Adrenal gland (tissue), 19 donors: ENCODE measurements at places on chromosomes 5 and 9. TPM values are rescaled to one million over a fixed set of nuclear protein-coding genes. Genes with fewer than 3 reads are reported as not detected.

The FOXD4 gene
- total RNA-seq: 0.46 TPM

DNA sequence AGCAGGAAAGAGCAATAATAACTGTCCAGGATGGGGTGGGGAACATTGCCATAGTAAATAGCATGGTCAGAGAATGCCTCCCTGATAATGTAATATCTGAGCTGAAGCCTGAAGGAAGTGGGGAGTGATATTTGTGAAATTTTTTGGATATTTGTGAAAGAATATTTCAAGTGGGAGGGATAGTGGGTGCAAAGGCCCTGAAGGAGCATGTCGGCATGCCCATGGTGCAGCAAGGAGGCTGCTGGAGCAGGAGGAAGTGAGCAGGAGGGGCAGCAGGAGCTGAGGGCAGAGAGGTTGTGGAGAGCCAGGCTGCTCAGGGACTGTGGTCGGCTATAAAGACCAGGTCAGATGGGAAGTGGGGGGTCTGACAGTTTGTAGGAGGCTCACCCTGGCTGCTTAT is 21.1 kb upstream of the PDE8B start:
- H3K4me1 ChIP-seq: no peaks in the 10 kb centered on the region
- DNase-seq: no peak
- no peaks in the 10 kb centered on the region for H3K27me3 ChIP-seq
- no peak overlapping the region for H3K4me3 ChIP-seq
- H3K36me3 ChIP-seq: no peaks in the 10 kb centered on the region

- H3K36me3 ChIP-seq: no peaks in the 10 kb centered on the region
- no peak overlapping the region for H3K4me3 ChIP-seq
- H3K4me1 ChIP-seq: peaks cover 16% of the 10 kb centered on the region
- H3K27me3 ChIP-seq: no peaks in the 10 kb centered on the region
- no peak overlapping the region for H3K27ac ChIP-seq
Measured at GRCh38 chr5:156476678-156477077, 149.7 kb downstream of the SGCD start.

- no peaks in the 10 kb centered on the region for H3K36me3 ChIP-seq
- peaks cover 19% of the 10 kb centered on the region for H3K4me1 ChIP-seq
- no peak overlapping the region for H3K27ac ChIP-seq
- H3K4me3 ChIP-seq: no peak overlapping the region
- no peaks in the 10 kb centered on the region for H3K27me3 ChIP-seq
- no peak for DNase-seq
Measured at GRCh38 chr5:72379936-72380335, 59.8 kb downstream of the PTCD2 start.

The HSD17B4 gene
- 350 TPM for total RNA-seq

The PCDHB5 gene
- total RNA-seq: 4.9 TPM

- no peaks in the 10 kb centered on the region for H3K4me1 ChIP-seq
- no peaks in the 10 kb centered on the region for H3K36me3 ChIP-seq
- DNase-seq: no peak
- H3K4me3 ChIP-seq: no peak overlapping the region
Measured at GRCh38 chr5:145853781-145854376, 18.7 kb upstream of the PRELID2 start.

DNA sequence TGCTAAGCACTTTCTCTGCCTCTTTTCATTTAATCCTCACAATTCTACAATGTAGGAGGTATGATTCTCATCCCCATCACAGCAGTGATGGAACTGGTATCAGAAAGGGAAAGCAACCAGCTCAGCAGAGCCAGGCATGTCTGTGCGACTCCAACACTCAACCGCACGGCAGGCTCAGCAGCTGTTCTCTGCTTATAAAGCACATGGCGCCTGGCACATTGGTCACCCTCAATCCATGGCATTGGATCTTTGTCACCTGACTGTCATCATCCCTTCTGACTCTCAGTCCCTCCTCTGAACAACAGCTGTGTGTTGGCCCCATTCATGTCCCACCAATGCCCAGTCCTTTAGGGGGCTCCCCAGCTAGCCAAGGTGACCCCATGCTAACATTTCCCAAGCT is 45.1 kb upstream of the HAND1 start:
- no peak overlapping the region for H3K4me3 ChIP-seq
- no peak overlapping the region for H3K27ac ChIP-seq
- H3K36me3 ChIP-seq: no peaks in the 10 kb centered on the region
- no peaks in the 10 kb centered on the region for H3K4me1 ChIP-seq
- peaks cover 6% of the 10 kb centered on the region for H3K27me3 ChIP-seq

GRCh38 chr9:91241909-91242308 is 119.8 kb downstream of the AUH start:
- no peaks in the 10 kb centered on the region for H3K4me1 ChIP-seq
- no peak overlapping the region for H3K27ac ChIP-seq
- H3K36me3 ChIP-seq: no peaks in the 10 kb centered on the region
- H3K4me3 ChIP-seq: no peak overlapping the region
- DNase-seq: no peak

- H3K27me3 ChIP-seq: peaks cover 5% of the 10 kb centered on the region
- no peaks in the 10 kb centered on the region for H3K36me3 ChIP-seq
- H3K27ac ChIP-seq: no peak overlapping the region
- H3K4me1 ChIP-seq: no peaks in the 10 kb centered on the region
Measured at GRCh38 chr5:4901305-4901811, 238.8 kb upstream of the ADAMTS16 start.

- DNase-seq: no peak
- no peaks in the 10 kb centered on the region for H3K4me1 ChIP-seq
- H3K27me3 ChIP-seq: no peaks in the 10 kb centered on the region
- no peak overlapping the region for H3K27ac ChIP-seq
Measured at GRCh38 chr9:16572005-16572734, 298.3 kb downstream of the BNC2 start.

DNA sequence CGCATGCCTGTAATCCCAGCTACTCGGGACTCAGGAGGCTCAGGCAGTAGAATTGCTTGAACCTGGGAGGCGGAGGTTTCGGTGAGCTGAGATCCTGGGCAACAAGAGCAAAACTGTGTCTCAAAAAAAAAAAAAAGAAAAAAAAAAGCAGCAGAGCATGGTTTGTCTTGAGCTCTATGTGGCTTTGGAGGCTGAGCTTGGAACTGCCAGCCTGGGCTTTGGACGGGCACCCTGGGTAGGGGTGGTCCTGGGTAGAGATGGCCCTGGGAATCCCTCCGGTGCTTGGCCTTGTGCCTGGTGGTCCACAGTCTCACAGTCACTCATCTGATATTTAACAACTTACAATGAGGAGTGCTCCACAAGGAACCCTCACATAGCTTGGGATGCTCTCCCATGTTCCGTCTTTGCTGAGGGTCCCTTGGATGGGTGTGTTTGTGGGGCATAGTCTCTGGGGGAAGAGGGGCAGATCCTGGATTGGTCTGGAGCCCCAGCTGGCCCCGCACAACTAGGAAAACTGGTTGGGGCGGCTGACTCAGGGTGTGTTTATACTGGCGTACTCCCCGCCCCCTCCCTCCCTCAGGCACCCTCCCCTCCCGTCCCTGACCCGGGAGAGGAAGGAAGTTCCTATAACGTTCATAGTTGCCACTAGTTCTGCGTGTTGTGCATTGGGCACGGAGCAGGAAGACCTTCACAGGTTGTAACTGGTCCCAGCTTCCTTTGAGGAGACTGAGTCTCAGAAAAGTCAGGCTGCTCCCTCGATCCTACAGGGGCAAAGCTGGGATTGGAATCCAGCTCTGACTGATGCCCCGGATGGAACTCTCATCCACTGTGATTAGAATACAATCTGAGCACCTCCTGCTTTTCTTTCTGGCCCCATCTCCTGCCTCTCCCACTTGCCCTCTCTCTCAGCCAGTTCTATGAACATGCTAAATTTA is 11.2 kb downstream of the IER5L start:
- H3K4me1 ChIP-seq: peaks cover 14% of the 10 kb centered on the region
- peak overlapping the region; percentile 84 for H3K27ac ChIP-seq
- peak; percentile 80 for DNase-seq
- no peaks in the 10 kb centered on the region for H3K27me3 ChIP-seq

GRCh38 chr5:89338935-89339334 is 456.0 kb upstream of the MEF2C start:
- H3K4me1 ChIP-seq: no peaks in the 10 kb centered on the region
- no peak overlapping the region for H3K27ac ChIP-seq
- no peaks in the 10 kb centered on the region for H3K27me3 ChIP-seq
- H3K36me3 ChIP-seq: no peaks in the 10 kb centered on the region

The UGCG gene
- total RNA-seq: 41.4 TPM

The SAXO1 gene
- under 0.01 TPM for total RNA-seq

- no peaks in the 10 kb centered on the region for H3K27me3 ChIP-seq
- H3K36me3 ChIP-seq: peaks cover 11% of the 10 kb centered on the region
- H3K4me1 ChIP-seq: peaks cover 18% of the 10 kb centered on the region
- peak; percentile 32 for DNase-seq
Measured at GRCh38 chr5:40689438-40689837, 9.7 kb downstream of the PTGER4 start.

The IL7R gene
- 8.1 TPM for total RNA-seq
